Colonic mucosa (tissue), 4 donors: ENCODE measurements at places on chromosomes 2 and 18.

- no peak for DNase-seq
Measured at GRCh38 chr18:71554686-71555085, 989.5 kb downstream of the CBLN2 start.

- no peak for DNase-seq
Measured at GRCh38 chr2:11132036-11132671, 23.1 kb upstream of the SLC66A3 start.

DNA sequence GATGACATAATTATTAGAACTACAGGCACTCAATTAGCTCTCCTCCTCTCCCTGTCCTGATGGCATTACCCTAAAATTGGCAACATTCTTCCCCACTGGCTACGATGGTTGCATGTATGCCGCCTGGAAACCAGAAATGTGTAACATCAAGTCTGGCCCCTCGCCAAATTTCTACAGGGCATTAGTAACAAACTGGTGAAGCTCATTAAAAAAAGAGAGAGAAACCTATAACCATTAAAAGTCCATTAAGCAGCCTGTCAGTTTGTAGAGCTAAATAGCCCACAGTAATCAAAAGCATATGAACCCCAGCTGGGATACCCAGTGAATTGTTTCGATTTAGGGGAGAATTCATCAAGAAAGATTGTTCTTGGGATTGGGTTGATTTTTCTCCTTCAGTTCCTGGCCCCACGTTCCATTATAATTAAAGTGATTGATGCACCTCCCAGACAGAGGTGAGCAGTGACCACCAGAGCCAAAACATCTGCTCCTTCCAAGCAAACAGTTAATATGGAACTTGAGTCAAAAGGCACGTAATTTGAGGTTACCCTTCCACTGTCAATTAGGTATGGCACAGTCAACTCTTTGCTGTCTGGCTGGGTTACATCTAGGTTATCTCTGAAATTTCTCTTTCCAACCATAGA lies 208.6 kb downstream of the C1D start:
- no peak for DNase-seq

GRCh38 chr2:176398243-176399073 lies 129.2 kb downstream of the MTX2 start:
- DNase-seq = no peak

DNA sequence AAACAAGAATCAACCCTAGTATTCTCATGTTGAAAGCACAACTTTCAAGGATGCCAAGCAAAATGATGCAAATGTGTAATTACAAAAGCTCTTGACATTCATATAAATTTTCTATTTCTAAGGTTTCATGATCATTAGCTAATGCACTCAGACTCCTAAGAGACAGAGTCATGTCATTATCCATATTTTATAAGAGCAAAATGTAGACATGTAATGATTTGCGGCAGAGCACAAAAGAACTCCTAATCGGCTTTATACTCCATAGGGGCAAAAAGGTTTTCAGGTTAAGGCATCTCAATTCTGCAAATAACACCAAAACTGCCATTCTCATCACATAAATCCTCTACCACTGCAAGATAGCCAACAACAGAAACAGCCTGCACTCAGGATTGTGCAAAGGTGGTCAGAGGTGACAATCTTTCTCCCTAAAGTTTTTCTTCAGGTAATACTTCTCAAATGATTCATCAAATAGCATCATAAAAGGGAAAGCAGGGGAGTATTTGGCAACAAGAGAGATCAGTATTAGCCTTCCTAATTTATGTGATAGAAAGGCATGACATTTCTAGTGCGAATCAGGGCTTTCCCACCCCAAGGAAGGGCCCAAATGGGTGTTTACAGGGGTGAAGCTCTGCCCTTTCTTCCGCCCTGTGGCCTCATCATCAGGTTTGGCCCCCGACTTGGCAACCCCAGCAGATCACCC lies 64.7 kb downstream of the STK39 start:
- DNase-seq = no peak
